ENCODE measurements at places on chromosomes 12 and 14.

GRCh38 chr14:105059035-105059924, 6.0 kb downstream of the GPR132 start:
- no peak for DNase-seq

GRCh38 chr12:29148911-29149690, at the start of gene FAR2:
FAR2 (plus strand) TSS chr12:29149278; CDS start chr12:29270450, 121,172 bp downstream.
- peak; percentile 9 for DNase-seq

DNA sequence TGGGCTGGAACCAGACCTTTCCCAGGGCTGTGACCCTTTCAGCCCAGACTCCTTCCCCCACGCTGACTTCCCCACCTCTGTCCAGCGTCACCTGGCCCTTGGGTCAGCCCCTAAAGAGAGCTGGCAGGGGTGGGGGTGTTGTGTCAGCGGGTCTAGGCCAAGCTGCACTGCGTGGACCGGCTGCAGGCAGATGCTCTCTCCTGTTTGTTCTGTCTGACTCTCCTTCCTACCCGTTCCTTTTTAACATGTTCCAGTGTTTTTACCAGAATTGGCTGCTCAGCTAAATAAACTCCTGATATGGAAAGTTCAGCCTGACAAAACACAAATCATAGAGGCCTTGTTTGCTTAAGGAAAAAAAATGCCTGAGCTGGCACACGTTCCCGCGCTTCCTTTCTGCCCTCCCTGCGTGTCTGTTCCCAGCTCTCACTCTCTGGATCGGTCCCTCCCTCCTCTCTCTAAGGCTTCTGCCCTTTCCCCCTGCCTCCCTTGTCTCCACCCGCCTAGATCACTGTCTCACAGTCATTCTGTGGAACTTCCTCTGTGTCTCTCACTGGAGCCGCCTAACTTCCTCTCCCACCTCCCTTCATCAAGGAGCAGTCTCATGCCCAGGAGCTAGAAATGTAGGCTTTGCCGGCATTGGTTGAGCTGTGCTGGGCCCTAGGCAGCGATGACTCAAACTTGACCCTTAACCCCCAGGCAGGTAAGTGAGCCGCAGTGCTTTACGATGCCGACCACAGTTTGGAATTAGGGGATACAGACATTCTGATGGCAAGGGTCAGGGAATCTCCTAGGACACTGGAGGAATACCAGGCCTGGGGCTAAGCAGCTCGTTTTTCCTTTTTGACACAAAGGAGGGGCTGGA, 15.5 kb upstream of the MLXIP start:
- peak; percentile 78 for DNase-seq

- no peak for DNase-seq
These were observed 1.8 kb downstream of the CCDC85C start for GRCh38 chr14:99602054-99602787.

DNA sequence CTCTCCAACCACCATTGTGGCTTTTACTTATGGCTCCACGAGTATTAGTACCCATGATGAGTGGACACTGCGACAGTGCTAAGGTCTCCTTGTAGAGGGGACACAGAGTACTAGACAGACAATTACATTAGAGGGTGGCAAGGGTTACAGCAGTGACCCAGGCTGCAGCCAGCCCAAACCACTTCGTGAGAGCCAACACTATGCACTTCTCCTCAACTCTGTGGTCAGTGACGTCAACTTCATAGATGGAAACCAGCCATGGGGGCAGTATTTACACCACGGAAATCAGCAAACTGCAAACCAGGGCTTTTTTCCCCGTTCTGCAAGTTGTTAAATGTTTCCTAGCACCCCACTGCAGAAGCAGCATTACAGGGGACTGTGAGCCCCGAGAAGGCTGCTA, 61.6 kb upstream of the ZFP36L1 start:
- no peak for DNase-seq

DNA sequence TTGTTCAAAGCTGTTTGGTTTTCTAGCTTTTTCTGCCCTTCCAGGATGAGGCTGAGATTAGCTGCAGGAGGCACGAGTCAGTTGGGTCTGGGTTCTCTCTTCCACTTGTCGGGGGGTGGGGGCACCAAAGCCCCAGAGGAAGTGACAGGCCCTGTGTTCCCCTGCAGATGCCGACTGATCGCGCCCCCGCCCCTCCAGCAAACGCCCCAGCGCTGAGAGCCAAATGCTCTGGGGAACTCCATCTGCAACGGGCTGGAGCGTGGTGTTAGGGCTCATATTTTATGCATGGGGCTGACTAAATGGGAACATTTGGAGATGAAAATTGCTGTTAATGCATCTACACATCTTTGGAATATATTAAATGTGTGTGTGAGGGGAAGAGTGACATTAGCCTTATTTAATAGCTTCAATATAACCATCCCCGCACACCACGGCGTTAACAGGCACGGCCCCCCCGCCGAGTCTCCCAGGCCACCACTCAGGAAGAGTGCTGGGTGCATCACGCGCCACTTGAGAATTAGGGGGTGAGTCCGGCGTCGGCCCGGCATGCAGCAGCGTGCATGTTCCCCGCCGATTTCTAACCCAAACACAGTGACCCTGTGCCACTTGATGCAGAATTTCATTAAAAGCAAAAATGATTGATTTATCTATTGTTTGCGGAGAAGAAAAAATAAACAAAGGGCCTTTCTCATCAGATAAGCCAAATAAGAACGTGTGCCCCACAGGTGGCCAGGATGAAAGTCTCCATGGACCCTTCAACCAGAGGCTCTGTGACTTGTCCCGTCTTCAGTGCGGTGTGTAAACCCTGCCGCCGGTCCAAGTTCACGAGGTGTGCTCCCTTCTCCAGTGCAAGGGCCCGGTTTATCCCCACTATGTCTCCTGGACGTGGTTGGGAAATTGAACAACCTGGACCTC, 165.0 kb upstream of the RTL1 start:
- DNase-seq: no peak

DNA sequence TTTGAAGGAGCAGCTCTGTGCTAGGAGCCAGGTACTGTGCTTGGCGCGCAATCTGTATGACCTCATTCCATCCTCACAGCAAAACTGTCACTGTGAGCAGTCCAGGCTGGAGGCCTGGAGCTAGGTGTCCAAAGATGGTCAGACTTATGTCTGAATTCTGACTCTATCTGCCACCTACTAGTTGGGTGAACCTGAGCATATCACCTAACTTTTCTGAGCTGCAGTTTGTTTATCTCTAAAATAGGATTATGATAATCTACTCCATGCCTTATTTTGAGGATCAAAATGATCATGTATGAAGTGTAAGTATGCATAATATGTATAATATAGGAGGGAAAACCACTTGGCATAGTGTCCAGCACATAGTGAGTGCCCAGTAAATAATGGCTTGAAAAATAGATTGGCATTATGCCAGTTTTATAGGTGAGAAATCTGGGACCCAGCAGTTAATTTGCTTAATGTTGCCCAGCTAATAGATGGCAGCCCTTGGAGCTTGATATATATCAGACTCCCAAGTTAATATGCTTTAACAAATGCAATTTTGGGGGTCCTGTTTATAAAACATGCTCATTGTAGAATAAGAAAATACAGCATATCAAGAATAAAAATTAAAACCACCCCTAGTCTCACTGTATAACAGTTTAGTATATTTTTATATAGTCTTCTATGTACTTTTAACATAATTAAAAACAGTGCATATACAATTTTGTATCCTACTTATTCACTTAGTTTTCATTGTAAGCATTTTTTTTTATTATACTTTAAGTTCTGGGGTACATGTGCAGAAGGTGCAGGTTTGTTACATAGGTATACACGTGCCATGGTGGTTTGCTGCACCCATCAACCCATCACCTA, 4.5 kb upstream of the JPH4 start:
- no peak for DNase-seq

- DNase-seq: no peak
These were observed 9.2 kb downstream of the FAR2 start for GRCh38 chr12:29158115-29158763.

GRCh38 chr12:11881835-11882234, 188.9 kb upstream of the BCL2L14 start:
- no peak for DNase-seq

GRCh38 chr12:31523306-31523705, 67.6 kb downstream of the DENND5B start:
- no peak for DNase-seq

DNA sequence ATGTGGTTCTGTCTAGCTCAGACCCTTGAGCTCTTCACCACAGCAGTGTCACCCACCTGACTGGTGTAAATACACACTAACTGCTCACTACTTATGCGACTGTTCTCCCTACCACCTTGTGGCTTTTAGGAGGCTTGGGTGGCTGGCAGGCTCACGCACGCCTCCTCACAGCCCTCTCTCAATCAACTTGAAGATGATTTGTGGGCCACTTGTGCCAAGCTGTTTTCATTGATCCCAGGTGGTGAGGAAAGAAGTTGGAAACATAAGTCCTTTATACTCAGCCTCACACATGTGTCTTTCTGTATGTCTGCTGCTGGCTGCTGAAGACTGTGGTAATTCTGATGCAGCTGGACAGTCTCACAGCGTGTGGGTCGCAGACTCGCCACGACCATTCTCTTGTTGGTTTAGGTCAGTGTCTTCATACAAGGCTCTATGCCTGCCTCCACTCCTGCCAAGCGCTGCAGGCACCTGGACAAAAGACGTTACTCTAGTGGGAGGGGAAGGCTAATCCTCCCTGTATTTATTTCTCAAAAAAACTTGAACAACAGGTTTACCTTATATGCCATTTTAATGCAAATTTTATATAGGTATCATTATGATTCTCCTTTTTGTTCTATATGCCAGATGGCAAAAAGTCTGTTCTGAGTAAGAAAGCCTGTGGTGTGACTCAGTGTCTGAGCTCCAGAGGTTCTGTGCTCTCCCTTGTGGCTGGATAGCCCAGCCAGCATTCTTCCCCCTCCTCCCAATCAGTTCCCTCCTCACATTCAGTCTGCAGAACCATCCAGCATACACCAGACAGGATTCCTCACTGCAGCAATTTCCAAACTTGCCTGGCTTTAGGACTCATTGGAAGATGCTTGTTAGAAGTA, 115.6 kb downstream of the DIP2B start:
- DNase-seq: peak; percentile 80

- no peak for DNase-seq
These were observed 888.6 kb downstream of the TMTC2 start for GRCh38 chr12:83575326-83575725.

GRCh38 chr14:76908834-76909233, 82.6 kb downstream of the LRRC74A start:
- no peak for DNase-seq

DNA sequence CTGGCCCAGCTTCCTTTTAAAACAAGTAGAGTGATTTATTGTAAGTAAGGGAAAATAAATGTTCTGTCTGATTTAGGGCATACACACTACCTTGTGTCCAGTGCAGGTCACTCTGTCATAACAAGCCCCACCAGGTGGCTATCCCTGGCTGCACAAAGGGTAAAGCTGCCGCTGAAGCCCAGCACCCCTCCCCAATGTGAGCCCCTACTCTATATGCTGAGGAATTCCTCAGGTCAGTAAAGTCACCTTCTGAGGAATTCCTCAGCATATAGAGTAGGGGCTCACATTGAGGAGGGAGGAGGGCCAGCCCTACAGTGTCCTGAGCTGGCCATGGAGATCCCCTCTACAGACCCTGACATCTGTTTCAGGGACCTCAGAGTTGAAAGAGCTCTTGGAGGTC, 67.2 kb downstream of the TBC1D30 start:
- no peak for DNase-seq

GRCh38 chr12:66877925-66878324, 199.0 kb upstream of the GRIP1 start:
- no peak for DNase-seq

GRCh38 chr14:105315211-105315721, 718 bp downstream of the PACS2 start:
- DNase-seq: peak; percentile 61

DNA sequence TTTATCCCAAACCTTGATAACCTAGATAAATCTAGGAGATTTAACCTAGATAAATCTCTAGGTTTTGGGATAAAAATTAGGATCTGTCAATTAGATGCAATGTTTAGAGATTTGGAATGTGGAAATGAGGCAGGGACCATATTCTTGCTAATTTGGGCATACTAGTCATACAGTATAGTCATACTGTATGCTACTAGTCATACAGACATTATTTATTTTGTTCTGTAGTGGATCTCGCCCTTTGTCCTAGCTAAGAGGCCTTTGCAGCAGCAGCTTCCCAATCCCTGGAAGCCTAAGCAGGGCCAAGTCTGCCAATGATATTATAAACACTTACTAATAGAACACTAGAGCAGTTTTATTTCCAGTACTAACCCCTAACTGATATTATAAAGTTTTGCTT, 136.4 kb downstream of the CEP128 start:
- no peak for DNase-seq

DNA sequence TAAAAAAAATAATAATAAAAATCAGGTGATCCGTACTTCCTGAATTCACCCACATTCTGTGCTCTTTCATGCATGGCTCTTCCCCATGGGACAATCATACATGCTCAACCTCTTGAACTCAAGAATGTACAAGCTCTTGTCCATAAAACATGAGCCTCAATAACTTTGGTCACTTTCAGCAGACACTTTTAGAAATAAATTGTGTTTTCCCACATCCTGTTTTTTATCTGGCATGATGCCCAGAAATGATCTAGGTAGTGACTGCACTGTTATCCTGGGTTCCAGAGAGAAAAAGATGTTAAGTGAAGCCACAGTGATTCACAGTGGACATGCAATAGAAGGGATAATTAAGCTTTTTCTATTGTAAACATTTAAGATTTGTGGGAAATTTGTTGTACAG, 537.6 kb upstream of the TMEM132C start:
- DNase-seq: no peak

DNA sequence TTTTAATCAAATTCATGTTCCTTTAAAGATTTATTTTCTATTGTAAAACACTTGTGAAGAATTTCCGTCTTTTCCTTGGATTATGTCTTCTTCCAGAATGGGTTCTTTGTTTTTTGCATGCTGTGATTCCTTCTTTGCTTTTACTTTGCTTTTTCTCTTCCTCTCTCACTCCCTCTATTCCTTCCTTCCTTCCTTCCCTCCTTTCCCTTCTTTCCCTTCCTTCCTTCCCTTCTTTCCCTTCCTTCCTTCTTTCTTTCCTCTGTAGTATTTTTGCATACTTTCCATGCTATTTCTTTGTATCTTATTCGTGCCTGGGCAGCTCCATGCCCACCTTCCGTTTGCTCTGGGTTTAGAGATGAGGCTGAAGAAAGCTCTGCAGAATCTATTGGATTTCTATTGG, 21.6 kb upstream of the FGF23 start:
- DNase-seq: no peak

GRCh38 chr14:77356899-77357298, 20.0 kb downstream of the TMED8 start:
- no peak for DNase-seq

DNA sequence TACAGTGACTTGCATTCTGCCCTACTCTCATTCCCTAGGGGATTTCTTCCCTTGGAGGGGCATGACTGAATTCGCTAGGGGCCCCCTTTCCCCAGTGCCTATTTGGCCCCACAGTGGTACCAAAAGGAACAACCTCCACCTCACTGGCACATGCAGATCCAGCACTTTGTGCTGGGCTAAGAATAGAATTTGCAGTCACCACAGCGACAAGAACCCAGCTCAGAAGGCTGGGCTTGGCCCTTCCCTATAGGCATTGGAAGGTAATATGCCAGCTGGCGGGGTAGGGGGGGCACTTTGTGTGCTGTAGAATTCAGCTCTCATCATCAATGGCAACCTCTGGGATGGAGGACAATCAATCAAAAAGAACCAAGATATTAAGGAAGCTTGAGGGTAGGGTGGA, 13.9 kb downstream of the BAZ2A start:
- DNase-seq: no peak
